ENCODE measurements at places on chromosomes 5 and 9.

- DNase-seq, result peak; percentile 12
These were observed 1.7 kb upstream of the TOR4A start for GRCh38 chr9:137275588-137276472.

DNA sequence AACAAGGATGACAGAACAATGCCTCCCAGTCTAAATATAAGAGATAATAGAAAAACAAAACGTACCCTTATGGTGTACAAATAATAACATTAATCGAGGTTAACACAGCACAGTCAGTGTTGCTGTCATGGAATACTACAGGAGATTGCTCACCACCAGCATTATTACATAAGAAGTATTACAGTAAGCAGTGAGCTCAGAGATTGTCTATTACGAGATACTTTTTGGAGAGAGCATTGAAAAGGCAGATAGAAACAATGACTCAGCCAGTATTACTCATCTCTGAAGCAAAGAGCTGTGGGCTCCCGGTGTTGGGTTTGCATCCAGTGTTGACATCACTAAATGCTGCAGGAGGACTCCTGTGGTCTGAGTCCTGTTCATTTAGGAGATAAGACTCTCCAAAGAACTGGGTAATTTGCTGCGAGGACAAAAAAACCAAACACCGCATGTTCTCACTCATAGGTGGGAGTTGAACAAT lies 191.9 kb upstream of the SEMA6A start:
- no peak for DNase-seq

DNA sequence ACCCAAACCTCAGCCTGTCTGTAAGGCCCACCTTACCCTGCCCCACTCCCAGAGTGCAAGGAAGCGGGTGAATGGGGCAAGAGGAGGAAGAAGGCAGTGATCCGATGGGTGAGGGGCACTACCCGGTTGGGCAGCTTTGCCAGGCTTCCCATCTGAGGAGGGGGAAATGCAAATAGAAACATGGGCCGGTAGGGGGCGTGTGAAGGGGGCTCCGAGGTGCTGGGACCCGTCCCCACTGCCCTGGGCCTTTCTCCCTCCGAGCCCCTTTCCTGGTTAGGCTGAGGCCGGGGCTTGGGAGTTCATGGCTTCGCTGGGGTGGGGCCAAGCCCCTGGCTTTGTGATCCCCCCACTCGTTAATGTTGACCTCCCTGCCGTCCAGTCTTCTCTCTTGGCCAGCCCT lies 23.6 kb upstream of the MYORG start:
- no peak for DNase-seq

DNA sequence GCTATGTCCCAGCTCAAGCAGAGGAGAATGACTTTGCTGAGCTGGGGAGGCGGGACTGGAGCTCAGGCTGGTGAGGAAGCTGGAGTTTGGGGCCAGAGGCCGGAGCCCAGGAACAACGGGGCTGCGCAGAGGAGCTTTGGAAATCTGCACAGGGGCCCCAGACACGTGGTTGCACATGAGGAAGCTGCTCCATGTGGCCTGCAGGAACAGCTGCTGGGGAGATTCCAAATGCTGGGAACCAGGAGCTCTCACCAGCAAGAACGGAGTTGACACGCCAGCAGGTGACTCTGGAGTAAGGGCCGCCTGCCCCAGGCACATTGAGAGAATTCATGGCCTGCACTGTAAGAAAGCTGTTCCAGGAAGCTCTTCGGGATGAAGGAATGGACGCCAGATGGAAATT lies 91.0 kb downstream of the OLFM1 start:
- DNase-seq, result no peak

DNA sequence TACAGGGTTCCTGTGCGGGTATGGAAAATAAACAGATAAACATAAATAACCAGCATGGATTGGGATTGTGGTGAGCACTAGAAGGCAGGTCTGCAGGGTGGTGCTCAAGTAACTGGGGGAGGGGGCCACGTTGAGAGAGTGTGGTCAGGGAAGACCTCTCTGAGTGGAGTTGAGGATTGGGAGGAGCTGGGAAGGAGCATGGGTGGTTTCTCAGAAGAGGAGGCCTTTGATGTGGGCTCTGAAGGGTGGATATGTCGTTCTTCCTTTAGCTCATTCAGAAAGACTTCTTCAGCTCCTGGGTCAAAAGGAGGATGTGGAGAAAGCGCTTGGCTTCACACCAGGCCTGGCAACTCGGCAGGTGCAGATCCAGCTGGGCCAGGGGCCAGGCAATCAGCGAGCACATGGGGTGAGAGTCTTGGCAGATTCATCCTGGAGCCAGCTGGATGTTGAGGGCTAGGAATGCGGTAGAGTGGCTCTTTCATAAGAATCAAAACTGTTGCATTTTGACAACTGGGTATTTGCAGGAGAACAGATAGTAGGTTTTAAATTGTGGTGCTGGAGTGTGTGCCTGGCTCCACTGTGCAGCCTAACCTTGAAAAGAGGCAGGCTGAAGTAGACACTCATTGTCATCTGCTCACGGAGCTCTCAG lies 71.7 kb downstream of the PCSK5 start:
- DNase-seq, result no peak

DNA sequence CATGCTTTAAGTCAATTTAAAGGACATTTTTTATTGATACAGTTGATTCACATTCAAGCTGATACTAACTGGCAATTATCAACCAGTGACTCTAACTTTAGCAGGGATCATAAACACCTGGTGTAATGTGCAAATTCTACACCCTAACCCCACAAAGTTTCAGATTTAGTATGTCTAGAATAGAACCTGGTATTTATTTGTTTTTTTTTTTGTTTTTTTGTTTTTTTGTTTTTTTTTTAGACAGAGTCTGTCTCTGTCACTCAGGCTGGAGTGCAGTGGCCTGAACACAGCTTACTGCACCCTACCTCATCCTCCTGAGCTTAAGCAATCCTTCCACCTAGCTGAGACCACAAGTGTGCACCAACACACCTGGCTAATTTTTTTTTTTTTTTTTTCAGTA lies 311.2 kb upstream of the SEMA6A start:
- no peak for DNase-seq

- no peak for DNase-seq
These were observed 151.5 kb upstream of the DAPK1 start for GRCh38 chr9:87346061-87346665.

GRCh38 chr9:73037613-73038012 lies 84.8 kb upstream of the ALDH1A1 start:
- no peak for DNase-seq

- DNase-seq, result no peak
These were observed 134.9 kb upstream of the FBXL7 start for GRCh38 chr5:15365070-15365469.

- no peak for DNase-seq
These were observed 7.0 kb downstream of the SARDH start for GRCh38 chr9:133730994-133731715.

- no peak for DNase-seq
These were observed 52.4 kb downstream of the MELK start for GRCh38 chr9:36625006-36625615.

- DNase-seq, result no peak
These were observed 266.2 kb downstream of the ARHGAP26 start for GRCh38 chr5:143036146-143036927.

DNA sequence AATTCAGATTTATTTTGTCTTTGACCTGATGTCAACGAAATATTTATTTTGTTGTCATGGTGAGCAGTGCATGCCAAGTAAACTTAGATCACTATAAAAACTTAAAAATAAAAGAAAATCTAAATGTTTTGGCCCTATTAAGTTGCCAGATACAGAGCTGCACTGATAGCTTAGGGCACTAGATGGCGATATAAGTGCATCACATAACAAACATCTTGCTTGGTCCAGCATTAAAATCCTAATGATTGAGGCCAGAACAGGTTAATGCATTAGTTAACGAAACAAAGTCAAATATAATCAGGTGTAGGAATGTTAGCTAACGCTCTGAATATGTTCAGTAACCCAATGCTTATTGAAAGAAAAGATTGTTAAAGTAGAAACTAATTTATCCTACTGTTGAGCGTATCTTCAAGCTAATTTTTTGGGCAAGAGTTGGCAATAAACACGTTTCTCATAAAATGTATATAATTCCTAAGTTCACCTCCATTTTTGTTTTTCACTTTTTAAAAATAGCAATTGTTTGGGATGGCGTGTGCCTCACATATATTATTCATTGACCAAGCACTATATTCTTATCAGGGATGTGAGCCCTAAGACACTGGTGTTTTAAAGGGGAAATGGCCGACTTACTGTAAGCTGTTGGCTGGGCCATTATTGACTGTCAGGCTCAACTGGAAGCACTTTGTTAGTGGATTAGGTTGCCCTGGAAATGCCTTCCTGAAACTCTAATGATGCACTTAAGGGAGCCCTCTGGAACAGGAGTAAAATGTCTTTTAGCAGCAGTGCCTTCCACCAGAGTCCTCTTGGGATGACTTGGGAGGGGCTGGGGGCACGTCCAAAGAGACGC lies 33.3 kb downstream of the KCTD16 start:
- peak; percentile 72 for DNase-seq

GRCh38 chr9:26271495-26272122 lies 593.4 kb upstream of the TUSC1 start:
- DNase-seq, result no peak

DNA sequence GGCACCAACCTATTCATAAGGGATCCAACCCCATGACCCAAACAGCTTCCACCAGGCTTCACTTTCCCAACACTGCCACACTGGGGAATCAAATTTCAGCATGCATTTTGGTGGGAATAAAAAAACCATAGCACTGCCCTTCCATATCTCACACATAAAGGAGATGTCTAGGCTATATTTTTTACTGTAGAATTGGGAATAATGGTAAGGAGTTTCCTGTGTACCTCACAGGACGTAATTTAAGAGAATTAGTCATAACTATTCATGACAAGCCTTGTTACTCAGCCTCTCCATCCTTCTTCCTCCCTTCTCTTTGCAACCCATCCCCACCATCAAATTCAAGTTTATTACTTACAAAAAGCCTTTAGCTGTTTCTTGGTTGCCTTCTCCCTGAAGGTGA lies 352.1 kb downstream of the MLLT3 start:
- no peak for DNase-seq

- no peak for DNase-seq
These were observed 317.6 kb downstream of the FBXL17 start for GRCh38 chr5:108064302-108064701.

GRCh38 chr9:5895782-5896181 lies 5.1 kb downstream of the MLANA start:
- no peak for DNase-seq

GRCh38 chr9:75588808-75589207 lies 301.7 kb upstream of the PCSK5 start:
- no peak for DNase-seq

- DNase-seq, result no peak
These were observed 104.5 kb downstream of the VAV2 start for GRCh38 chr9:133887540-133888047.

DNA sequence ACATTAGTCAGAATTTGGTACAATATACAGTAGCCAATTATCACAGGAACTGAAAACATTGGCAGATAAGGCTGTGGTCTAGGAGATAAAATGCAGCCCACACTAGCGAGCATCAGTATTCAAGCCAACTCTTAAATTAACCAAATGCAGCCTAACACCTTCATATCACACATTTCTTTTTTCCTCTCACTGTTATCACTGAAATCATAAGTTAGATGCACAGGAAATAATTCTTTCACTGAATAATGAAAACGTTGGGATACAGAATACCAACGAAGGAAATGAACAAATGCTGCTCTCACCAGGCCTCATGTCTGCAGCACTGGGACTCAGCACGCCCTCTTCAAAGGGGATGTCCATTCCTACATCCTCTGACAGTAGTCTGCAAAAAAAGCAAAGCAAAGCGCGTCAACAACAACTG lies 109.1 kb upstream of the PCA3 start:
- DNase-seq, result no peak

GRCh38 chr5:142548739-142549275 lies 137.1 kb downstream of the FGF1 start:
- DNase-seq, result peak; percentile 44

DNA sequence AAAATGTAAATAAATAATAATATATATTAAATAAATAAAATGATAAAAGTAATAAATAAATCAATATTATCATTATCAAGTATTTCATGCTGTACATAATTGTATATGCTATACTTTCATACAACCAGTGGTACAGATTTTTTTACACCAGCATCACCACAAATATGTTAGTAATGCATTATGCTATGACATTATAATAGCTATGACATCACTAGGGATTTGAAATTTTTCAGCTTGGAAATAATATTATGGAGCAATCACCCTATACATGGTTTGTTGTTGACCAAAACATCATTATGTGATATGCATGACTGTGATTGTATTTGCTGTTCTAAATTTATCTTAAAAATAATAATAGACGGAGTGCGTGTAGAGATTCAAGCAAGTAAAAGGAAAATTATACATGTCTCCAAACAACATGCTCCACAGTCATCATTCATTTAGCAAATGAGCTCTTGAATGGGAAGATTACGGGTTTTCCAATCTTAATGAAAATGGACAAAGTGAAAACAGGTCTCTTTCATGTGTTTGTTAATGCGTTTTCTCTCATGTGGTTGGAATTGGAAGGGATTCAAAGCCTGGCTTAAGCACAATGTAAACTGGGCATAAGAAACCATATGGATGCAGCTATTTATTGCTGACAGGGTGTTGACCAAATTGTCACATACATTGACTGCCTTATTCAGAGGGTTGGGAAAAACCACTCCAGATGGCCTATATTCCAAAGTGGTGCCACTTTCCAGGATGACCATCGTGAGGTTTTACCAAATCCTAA lies 643.0 kb upstream of the RGMB start:
- no peak for DNase-seq

- DNase-seq, result no peak
These were observed 28.0 kb downstream of the MARCHF3 start for GRCh38 chr5:127002390-127002789.

GRCh38 chr5:50292735-50293394 lies 148.2 kb downstream of the EMB start:
- DNase-seq, result no peak

DNA sequence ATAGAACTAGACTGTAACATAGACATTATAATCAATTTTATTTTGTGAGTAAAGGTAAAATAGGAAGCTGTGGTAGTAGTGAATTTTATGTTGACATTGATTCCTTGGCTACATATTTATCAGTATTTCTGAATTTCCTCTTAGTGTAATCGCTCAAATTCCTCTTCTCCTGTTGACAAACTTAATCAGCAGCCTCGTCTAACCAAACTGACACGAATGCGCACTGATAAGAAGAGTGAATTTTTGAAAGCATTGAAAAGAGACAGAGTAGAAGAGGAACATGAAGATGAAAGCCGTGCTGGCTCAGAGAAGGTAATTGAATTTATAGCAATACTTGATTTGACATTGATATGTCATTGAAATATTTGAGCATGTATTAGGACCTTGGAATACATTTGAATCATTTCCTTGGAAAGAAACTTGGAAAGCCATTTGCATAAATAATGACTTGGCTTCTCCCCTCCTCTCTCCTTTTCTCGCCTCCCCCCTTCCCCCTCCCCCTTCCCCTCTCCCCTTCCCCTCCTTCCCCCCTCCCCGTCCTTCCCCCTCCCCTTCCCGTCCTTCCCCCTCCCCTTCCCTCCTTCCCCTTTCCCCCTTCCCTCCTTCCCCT lies 75.5 kb downstream of the GPBP1 start:
- DNase-seq, result no peak

DNA sequence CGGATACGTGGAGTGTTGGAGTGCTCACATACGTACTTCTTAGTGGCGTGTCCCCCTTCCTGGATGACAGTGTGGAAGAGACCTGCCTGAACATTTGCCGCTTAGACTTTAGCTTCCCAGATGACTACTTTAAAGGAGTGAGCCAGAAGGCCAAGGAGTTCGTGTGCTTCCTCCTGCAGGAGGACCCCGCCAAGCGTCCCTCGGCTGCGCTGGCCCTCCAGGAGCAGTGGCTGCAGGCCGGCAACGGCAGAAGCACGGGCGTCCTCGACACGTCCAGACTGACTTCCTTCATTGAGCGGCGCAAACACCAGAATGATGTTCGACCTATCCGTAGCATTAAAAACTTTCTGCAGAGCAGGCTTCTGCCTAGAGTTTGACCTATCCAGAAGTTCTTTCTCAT lies 73.5 kb upstream of the OTULINL start:
- DNase-seq, result no peak
